GM12865 (cell line): ENCODE measurements at places on chromosomes 2 and 18.
A peak's percentile ranks its signal among the peaks of the same experiment; 100 is the strongest.

DNA sequence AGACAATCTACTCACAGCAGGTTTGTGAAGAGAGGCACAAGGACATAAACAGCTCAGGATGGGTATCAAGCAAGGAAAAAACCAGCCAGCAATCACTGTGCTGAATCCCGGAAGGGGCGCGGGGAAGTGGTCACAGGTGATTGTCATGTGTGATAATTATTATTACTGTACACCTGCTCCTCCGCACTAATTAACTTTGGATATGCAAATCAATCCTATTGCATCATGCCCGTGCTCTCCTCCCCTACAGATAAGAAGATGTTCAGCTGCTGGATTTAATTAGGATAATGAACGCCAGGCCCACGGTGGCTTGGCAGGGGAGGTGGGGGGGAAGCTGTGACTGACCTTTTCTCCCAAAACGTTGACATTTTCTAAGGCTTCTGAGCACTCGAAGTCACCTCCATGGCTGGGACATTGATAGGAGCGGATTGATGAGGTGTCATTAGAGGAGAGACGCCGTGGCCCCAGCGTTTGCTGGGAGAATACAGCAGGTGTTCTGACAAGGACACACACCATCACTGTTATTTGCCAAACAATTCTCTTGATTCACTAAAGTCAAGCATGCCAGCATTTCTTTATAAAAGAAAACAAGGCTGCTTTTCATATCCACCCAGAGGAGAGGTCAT is 160.3 kb upstream of the VRK2 start:
- DNase-seq, result no peak

DNA sequence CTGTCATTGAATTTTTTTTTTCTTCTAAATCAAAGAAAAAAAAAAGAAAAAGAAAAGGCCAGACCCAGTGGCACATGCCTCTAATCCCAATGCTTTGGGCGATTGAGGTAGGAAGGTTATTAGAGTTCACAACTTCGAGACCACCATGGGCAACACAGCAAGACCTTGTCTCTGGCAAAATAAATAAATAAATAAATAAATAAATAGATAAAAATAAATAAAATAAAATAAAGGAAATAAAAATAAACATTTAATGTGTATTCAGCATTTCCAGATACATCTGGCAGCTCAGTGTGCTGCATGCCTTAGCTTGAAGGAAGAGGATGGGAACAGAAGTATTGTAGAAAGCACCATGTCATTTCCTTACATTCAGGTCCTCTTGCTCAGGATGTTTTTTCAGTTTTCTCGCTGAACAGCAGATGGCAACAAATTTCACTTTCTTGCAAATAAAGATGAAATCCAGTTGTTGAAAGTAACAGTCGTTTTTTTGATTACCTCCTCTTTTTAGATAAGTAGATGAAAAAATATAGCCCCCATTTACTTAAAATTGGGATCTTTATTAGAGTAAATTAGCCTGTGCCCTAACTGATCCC is 25.7 kb upstream of the FAM178B start:
- peak; percentile 69 for DNase-seq

DNA sequence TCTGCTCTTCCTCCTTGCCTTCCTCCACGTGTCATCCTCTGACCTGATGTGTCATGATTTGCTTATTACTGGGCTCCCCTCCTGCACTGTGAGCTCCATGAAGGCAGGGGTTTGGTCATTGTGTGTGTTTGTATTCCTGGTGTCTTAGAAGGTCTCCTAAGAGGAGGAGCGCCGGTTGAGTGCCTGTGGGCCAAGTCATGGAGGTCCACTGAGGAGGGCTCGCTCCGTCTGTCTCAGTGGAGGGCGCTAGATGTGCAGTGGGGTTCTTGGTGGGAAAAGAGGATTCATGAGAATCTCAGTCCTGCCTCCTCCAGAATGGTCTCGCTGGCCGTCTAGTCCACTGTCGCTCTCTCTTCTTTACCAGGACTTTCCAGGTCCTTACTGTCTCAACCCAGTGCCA is 100.2 kb downstream of the VWA3B start:
- DNase-seq, result no peak

DNA sequence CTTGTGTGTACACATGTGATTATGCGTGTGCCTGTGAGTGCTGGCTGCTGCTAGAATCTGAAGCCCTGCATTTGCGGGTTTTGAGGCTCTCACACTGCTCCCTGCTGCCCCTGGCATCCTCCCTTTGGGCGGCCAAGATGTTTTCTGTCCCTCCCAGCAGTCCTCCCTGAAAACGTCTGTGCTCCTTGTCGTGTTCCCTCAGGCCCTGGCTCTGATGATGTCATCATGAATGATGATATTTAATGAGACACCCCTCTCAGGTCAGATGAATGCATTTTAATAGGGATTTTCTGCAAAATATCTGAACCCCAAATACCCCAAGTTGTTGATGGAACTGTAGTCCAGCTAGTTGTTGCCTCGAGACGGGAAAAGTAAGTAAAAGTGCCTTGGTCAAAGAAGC is 73.1 kb downstream of the TSHZ1 start:
- no peak for DNase-seq

DNA sequence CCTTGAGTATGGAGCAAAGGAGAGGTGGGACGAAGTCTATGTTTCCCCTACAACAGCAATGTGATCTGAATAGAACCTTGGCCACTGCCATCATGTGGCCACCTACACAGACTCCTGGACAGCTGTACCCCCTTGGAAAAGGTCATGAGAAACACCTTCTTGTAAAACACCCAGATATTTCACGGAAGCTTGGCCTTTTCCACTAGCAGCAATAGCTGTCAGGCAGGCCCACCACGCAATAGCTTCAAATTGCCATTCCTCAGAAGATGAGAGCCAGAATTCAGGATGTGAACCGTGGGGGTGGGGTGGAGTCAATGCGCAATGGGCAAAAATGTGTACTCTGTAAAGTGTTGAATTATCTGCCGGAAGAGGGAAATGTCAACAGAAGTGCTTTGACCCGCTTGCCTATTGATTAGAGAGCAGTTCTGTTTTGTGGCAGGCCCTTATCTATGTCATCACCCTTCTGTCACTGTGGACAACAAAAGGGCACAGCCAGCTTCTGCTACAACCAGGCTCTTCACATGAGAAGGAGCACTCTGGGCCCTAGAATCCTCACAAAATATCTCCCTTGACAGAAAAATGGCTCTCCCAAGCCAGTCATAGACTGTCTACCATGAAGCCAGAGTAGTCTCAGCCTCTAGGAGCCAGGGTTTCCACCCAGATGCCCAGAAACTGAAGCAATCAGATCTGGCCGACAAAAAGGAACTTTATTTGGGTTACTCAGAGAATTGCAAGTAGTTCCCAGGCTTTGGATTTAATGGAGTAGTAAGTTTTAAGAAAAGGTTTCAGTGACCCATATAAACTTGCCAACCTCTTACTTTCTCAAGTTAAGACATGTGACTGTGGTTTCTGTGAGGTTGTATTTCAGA is 9.5 kb downstream of the INPP1 start:
- DNase-seq, result no peak
